Right atrium auricular region (tissue), 2 donors: ENCODE measurements at places on chromosomes 3 and 15. TPM values are rescaled to one million over a fixed set of nuclear protein-coding genes. Genes with fewer than 3 reads are reported as not detected.

Gene GABRB3
- total RNA-seq = 12.9 TPM

GRCh38 chr3:45462522-45463265 lies 74.3 kb downstream of the LARS2 start:
- no peak for DNase-seq

DNA sequence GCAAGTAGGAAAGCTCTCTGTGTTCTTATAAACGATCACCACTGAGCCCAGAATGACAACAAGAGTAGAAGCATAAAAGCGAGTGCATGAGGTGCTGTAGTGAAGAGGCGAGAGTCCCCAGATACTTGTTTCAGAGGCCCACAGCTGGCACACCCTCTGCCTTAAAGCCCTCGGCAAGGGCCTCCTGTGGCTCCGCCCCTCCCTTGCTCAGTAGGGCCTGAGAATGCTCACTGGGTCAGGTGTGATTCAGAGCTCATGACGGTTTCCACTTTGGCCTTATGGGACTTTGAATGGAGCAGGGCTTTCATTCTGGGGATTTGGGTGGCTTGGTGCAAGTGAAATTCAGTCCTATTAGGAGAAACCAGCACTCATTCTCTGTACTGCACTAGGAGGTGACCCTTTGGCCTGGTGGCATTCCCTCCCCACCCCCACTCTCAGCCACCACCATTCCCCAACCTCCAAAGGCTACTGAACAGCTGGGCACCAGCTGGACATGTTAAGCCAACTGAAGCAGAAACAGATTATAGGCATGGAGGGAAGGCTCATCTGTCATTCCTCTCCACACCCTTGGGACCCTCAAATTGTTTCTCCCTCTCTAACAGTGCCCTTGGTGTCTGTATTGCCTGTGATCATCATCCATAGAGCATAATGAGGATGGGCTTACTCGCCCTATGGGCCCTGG lies 109.6 kb upstream of the CTDSPL start:
- no peak for DNase-seq

GRCh38 chr15:77550301-77551251 lies 82.1 kb downstream of the LINGO1 start:
- DNase-seq = no peak

DNA sequence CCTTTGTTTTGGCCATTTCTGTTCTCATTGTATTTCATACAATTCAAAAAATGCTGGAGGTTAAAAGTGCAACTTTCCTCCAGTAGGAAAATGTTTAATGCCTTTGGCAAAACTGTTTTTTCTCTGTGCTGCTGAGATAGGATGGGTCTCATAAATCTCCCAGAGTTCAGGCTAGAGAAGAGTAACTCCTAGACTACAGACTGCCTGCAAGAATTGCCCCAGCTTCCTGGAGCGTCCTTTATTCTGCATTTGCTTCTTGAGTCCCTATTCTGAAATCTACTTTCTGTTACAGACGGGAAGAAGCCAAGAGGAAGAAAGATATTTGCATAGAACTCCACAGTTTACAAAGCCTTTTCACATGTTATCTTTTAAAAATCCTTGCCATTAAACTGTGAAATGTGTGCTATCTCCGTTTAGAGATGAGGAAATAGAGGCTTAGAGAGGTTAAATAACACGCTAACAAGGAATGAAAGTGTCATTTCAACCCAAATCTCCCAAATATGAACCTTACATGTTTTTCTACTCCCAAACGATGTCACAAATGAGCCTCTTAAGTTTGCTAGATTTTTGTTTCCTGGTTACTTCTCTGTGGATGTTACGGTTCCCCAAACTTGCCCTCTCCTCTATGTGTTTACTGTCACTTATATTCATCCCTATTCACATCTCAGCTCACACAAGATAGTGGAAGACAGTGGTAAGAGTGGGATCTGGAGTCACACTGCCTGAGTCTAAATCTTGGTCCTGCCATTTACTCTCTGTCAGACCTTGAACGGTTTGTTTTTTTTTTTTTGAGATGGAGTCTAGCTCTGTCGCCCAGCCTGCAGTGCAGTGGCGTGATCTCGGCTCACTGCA lies 17.4 kb downstream of the NANOGP8 start:
- DNase-seq = no peak

- no peak for DNase-seq
These were observed 3.9 kb upstream of the BDH1 start for GRCh38 chr3:197559651-197560050.
